ENCODE measurements at places on chromosomes 12 and 14.

DNA sequence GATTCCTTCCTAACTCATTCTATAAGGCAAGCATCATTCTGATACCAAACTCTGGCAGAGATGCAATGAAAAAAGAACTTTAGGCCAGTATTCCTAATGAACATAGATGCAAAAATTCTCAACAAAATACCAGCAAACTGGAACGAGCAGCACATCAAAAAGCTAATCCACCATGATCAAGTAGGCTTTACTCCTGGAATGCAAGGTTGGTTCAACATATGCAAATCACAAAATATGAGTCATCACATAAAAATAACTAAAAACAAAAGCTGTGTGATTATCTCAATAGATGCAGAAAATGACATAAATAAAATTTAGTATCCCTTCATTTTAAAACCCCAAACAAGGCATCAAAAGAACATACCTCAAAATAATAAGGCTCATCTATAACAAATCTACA lies 98.9 kb downstream of the ACSS3 start:
- no peak for DNase-seq

DNA sequence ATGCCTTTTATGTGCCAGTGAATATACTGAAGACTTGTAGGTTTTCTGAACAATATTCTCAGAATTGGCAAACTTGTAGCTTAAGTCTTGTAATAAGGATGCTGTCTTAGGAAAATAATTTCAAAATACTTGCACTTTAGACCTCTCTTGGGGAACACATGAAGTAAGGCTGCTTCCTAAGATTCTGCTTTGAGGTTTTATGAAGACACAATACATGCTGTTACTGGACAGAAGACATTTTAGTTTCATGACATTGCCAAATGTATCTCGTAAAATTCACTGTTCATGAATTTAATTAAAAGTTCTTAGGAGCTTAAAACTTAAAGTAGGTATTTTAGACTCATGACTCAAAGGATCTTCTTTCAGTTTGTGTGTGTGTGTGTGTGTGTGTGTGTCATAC lies 80.7 kb downstream of the RAD51B start:
- no peak for DNase-seq

DNA sequence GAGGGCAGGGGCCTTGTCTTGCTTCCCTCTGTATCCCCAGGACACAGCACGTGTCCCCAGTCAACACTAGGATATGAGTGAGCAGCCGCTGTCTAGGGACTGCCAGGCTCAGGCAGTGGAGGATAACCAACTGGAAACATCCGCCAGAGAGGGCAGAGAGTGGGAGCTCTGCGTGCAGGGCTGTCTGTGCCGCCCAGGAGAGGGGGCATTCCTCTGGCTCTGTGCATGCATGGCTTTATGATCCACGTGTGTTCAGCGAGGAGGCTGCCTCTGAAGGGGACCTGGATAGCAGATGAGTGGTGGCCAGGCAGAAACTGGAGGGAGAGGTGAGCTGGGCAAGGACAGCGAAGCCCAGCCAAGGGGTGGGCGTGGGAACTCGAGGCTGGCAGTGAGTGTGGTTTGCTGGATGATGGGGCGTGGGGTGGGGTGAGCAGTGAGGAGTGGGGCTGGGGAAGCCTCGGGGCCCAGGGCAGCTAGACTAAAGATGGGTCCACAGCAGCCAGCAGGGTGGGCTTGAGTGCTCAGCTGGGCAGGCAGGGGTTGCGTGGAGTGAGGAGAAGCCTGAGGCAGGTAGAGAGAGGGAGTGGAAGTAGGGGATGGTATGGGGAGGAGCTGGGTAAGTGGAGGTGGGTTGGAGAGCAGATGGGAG lies 72.9 kb downstream of the PRIMA1 start:
- DNase-seq = no peak

- no peak for DNase-seq
Measured at GRCh38 chr12:48007206-48007605, 2.9 kb upstream of the COL2A1 start.

DNA sequence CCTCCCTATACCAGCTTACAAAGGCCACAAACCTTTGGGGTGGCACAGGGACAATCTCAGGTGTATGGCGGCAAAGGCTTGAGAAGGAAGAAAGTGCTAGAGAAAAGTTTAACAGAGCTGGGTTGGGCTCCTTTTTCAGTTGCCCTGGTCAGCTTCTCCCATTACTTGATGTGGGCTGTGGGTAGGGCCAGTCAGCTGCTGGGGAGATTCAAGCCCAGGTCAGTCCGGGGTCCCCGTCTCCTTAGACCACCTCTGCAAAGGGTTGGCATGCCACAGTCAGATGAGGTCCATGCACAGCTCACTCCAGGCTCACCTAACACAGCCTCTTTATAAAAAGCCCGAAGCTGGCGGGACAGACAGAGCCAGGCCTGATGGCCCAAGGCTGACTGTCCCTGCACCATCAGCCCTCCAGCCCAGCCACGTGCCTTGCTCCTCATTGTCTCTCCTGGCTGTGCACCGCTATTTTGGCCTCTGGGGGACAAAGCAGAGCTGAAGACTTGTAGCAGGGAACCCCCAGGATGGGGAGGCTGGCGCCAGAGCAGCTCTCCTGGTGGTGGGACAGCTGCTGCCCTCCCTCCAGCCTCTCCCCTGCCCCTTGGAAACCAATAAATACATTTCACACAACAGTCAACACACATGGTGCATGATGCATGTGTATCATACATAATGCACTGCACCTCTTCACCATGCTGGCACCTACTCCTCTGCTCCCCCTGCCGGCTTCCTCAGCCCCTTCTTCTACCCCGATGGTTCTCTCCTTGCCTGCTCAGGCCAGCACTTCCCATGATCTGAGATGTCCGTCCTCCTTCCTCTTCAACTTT lies 61.7 kb upstream of the DDX11 start:
- no peak for DNase-seq

GRCh38 chr12:101127521-101128219 lies 82.4 kb downstream of the SLC5A8 start:
- no peak for DNase-seq

DNA sequence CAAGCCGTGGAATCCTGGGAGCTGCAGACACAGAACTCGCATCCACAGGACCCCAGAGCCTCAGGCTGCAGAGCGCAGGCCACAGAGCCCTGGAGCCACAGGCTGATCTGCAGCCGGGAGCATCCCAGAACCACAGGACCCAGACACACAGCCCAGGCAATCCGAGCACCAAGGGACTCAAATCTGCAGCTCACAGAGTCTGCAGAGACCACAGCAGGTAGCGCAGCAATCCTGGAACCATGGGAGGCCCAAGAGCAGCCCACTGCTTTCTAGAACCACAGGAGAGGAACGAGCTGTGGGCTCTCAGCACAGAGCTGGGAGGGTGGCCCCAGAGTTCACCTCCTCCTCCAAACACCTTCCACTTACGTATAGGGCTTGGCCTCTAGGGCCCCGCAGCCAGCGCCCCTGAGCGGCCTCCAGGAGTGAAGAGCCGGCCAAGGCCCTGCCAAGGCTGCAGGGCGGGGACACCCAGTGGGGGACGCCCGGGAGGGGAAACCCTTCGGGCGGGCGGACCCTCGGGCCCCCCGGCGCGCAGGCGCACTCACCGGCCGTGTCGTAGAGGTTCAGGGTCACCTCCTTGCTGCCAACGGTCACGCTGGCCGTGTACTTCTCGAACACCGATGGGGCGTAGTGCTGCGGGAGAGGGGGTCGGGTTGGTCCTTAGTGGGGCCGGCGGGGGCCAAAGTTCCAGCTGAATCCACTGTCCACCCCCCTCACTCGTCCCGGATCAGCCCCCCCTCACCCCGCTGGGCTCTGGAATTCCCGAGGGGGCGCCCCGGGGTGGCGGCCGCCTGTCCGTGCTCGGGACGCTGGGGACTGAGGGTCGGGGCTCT lies 665 bp downstream of the RHOF start:
- DNase-seq = no peak

- DNase-seq = no peak
Measured at GRCh38 chr12:89671469-89671868, 37.2 kb downstream of the ATP2B1 start.

Data from fibroblast of the conjunctiva (primary cell).